ENCODE measurements at places on chromosomes 7 and 10. TPM values are rescaled to one million over a fixed set of nuclear protein-coding genes. Genes with fewer than 3 reads are reported as not detected.

Gene PARP12
- 13.4 TPM for polyA plus RNA-seq

Gene CACNB2
- polyA plus RNA-seq, result 16.7 TPM

Gene ZNF488
- 0.41 TPM for polyA plus RNA-seq

GRCh38 chr7:24769014-24769830, 12.0 kb upstream of the GSDME start:
- DNase-seq, result no peak

Gene DENND2A
- polyA plus RNA-seq, result 16.9 TPM

DNA sequence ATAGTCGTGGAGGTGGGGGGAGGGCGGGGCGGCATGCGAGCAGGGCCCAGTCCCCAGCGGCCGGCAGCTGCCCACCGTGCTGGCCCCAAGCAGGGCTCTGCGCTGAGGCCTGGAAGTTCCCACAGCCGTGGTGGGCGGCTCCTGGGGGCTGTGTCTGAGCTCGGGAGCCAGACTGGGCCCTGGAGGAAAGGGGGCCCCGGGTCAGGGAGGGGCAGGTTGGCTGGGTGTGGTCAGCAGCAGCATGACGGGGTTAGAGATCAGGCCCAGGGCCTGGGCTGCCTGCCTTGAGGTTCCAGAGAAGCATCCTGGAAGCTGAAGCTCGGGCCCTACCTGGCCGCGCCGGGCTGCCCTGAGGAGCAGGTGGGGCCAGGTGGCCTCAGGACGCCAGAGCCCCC, 22.1 kb downstream of the GET4 start:
- DNase-seq, result no peak

Gene IDI2
- not detected for polyA plus RNA-seq

DNA sequence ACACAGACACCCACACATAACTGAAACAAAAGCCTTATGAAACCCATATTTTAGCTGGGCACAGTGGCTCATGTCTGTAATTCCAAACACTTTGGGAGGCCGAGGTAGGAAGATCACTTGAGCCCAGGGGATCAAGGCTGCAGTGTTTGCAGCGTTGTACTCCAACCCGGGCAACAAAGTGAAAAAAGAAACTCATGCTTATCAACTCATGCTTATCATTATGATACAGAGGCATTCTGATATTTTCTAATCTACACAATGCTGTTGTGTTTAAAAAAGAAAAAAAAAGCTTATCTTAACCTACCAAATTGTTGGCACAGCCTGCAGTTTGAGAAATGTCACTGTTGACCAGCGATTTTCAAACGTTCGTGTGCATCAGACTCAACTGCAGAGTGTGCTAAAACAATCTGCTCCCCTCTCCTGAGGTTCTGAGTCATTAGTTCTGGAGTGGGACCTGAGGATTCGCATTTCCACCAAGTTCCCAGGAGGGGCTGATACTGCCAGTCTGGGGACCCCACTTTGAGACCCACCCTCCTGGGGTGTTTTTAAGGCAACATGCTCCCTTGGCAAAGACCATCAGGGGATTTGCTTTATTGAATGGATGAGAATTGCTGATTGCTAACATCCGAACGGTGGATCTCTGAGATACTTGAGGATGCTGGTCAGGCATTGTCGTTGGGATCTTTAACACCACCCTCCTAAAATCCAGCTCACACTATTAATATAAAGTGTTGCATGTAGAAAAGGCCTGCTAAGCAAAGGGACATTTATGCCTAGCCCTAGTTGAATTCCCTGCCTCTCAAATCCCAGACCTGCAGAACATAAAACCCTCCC, 16.2 kb downstream of the CHST3 start:
- DNase-seq, result no peak

DNA sequence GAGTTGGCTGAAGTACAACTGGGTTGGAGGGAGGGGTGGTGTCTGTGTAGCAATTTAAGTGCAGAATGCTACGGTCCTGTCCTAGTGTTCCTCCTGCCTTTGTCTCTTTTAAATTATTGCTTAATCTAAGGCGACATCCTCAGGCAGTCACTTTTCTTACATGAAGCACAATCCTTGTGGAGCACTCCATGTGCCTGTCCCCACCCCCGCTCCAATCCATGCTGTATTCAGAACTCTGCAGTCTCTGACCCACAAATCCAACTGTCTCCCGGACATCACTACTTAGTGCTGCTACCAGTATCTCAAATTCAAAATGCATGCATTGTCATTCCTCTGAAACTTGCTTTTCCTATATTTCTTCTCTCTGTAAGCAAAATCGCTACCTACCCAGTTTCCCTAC, 91.4 kb upstream of the FAM133B start:
- no peak for DNase-seq

DNA sequence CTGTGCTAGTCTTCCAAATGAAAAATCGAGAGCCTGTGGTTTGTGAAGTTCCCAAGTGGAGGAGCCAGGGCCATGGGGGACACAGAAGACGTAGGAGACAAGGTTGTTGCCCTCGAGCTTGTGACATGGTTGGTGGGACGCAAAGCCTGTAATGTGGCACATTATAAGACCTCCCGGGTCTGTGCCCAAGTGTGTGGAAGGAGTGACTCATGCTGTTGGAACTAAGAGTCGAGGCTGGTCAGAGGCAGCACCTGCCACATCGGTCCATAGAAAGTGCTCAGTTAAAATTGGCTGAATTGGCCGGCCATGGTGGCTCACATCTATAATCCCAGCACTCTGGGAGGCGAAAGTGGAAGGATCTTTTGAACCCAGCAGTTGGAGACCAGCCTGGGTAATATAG, 27.0 kb upstream of the PODXL start:
- DNase-seq, result no peak

GRCh38 chr10:85673270-85673669, 693.3 kb downstream of the GRID1 start:
- no peak for DNase-seq

DNA sequence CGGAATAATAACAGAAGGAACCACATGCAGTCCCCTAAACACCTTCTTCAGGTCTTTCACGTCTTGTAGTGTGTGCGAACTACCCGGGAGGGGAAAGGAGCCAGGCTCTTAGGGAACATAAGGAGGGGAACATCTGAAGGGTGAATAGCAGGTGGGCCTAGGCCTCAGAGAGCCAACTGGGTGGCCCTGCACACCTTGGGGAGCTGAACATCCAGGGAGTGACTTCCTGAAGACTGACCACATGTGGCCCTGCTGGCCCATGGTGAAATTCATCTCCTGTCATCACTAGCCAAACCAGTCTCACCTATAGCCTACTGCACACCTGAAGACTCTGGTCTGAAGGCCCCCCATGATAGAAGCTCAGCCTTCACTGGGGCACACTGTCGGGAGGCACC, 5.6 kb downstream of the CALML3 start:
- DNase-seq, result no peak

Gene SLC26A4
- 0.37 TPM for polyA plus RNA-seq

- peak; percentile 2 for DNase-seq
Measured at GRCh38 chr10:104895541-104895940, 254.5 kb downstream of the SORCS3 start.

- DNase-seq, result no peak
Measured at GRCh38 chr10:125455431-125455830, 227.5 kb downstream of the TEX36 start.

Data from urinary bladder (tissue), 4 donors.